ENCODE measurements at places on chromosomes 16 and 17.
A peak's percentile ranks its signal among the peaks of the same experiment; 100 is the strongest.

DNA sequence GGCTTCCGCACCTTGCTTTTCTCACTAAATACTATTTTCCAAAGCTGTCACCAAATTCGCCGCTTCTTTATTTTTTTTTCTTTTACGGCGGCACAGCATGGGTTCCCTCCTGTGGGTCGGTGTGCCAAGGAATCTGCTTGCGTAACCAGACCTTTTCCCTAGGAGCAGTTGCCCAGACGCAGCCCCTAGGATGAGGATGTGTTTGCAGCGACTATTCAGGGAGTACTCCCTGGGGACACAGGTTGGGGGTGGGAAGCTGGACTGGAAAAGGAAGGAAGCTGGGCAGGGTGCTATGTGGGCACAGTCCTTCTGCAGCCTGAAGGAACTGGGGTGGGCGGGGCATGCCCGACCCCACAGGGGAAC is 49.0 kb upstream of the ZCCHC14 start:
- DNase-seq: no peak

DNA sequence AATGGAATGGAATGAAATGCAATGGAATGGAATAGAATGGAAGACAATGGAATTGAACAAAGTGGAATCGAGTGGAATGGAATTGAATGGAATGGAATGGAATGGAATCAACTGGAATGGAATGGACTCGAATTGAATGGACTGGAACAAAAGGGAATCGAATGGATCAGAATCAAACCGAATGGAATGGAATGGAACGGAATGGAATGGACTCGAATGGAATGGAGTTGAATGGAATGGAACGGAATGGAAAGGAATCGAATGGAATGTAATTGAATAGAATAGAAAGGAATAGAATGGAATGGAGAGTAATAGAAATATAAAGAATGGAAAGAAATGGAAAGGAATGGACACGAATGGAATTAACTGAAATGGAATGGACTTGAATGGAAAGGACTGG is 475.2 kb upstream of the WSB1 start:
- DNase-seq: no peak

DNA sequence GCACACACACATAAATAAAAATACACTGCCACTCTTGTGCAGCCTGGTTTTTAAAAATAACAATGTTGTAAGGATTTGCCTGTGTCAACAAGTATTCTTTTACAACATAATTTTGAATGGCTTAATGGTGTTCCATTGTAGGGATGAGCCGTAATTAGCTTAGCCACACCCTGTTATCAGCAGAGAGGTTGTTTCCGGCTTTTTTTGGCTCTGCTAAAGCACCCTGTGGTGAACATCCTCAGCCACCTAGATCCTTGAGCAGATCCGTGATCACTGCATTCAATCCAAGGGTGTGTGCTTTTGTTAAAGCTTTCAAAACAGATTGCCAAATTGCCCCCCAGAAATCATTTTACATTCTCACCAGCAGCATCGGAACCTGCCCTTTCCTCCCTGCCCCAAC is 7.0 kb downstream of the KATNB1 start:
- DNase-seq: no peak

GRCh38 chr17:71428897-71429296 is 691.9 kb upstream of the SOX9 start:
- no peak for DNase-seq

- peak; percentile 42 for DNase-seq
Observed at GRCh38 chr17:50055426-50056216, at the start of gene ITGA3. Gene ITGA3 (plus strand): TSS chr17:50056110. CDS start chr17:50056440, 330 bp downstream.

- DNase-seq: peak; percentile 41
Observed at GRCh38 chr17:39001703-39002637, 34.8 kb upstream of the FBXO47 start.

- no peak for DNase-seq
Observed at GRCh38 chr17:52606098-52606497, 447.6 kb upstream of the CA10 start.

GRCh38 chr16:24477492-24477891 is 61.9 kb upstream of the RBBP6 start:
- DNase-seq: no peak

DNA sequence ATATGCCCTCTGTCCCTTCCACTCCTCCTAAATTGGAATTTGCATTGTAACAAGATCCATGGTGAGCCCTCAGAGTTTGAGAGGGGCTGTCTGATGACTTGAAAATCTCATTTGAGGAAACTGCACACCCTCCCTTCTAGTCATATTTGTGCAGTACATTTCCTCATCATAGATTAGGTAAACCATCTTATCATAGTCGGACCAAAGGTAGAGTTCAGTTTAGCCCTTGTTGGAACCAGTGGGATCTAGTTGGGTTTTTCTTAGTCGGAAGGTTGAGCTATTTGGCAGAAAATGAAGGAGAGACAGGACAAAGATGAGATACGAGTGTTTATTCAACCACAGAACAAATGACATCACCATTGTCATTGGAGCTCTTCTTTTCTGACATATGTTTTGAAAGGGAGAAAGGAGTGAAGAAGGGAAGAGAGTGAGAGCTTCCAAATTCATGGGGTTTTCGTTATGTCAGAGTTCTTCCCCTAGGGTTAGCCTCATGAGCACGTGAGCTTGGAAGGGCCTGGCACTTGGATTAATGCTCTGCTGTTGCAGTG is 15.8 kb upstream of the KRT20 start:
- DNase-seq: no peak

DNA sequence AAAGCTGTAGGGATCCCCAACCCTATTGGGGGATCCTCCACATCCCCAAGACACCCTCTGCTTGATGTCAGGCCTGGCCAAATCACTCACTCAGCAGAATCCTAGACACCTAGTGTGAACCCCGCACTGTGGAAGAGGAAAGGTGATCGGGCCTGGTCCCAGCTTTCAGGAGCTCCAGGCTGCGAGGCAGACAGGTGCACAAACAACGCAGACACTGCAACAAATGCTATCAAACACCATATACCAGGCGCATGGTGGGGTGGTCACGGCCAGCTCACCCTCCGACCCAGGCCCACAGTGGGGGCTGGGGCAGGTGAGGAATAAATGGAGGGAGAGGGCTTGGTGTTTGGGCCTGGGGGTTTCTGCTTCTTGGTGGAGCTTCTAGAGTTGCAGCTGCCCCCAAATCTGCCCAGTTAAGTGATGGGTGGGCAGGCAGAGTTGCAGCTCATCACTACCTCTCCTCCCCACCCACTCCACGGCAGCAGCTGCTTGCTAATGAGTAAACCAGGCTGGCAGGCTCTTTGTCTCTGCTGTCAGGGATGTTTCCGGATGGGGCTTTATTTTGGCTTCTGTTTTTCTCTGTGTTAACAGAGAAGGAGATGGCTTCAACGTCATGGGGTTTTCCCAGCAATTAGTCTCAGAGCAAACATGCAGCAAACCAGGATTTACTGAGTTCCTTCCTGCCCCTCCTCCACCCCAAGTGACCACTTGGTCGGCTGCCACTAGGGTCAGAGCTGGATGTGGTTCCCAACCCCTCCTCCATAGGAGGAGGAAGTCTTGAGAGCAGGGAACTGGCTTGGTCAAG is 46.6 kb downstream of the PECAM1 start:
- DNase-seq: peak; percentile 75

- no peak for DNase-seq
Observed at GRCh38 chr16:11624636-11625607, 38.2 kb upstream of the LITAF start.

GRCh38 chr17:72158895-72159885 is 38.4 kb downstream of the SOX9 start:
- DNase-seq: no peak

DNA sequence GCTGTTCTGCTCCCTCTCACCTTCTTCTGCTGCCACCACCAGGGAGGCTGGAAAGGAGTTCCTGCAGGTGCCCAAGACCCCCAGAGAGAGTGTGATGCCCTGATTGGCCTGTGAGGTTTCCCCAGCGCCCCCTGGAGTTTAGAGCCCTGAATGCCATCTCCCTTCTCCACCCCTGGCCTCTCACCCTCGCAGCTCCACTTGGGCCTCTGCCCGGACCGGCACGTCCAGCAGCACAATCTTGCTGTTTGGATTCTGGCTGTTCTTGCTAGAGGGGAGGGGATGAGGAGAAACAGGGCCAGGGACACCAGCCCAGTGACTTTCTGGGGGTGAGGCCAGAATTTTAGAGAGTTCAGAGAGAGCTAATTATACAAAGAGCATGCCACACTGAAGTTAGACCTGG is 12.5 kb upstream of the FAM171A2 start:
- DNase-seq: no peak

- no peak for DNase-seq
Observed at GRCh38 chr17:79659376-79659775, 48.5 kb upstream of the RBFOX3 start.

DNA sequence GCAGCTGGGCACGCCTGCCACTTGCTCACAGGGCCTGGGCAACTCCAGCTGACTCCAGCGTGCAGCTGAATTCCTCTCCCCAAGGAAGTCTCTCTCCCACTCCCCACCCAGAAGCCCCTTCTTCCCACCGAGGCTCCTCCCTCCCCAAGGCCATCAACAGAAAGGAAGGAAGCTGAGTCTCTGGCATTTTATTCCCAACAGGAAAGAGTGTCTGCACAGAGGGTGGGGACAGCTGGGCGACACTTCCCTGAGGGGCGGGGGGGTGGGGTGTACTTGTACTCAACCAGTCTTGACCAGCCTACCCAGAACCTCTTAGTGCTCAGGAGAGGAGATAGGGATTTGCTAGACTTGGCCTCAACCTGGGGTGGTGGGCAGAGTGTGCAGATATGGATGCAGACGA is at the start of gene EXOC3L1:
Gene EXOC3L1, minus strand, starts transcription at position 96 of the 400 bp plus-strand sequence. CDS start 460 bp downstream, outside the sequence.
- DNase-seq: no peak

DNA sequence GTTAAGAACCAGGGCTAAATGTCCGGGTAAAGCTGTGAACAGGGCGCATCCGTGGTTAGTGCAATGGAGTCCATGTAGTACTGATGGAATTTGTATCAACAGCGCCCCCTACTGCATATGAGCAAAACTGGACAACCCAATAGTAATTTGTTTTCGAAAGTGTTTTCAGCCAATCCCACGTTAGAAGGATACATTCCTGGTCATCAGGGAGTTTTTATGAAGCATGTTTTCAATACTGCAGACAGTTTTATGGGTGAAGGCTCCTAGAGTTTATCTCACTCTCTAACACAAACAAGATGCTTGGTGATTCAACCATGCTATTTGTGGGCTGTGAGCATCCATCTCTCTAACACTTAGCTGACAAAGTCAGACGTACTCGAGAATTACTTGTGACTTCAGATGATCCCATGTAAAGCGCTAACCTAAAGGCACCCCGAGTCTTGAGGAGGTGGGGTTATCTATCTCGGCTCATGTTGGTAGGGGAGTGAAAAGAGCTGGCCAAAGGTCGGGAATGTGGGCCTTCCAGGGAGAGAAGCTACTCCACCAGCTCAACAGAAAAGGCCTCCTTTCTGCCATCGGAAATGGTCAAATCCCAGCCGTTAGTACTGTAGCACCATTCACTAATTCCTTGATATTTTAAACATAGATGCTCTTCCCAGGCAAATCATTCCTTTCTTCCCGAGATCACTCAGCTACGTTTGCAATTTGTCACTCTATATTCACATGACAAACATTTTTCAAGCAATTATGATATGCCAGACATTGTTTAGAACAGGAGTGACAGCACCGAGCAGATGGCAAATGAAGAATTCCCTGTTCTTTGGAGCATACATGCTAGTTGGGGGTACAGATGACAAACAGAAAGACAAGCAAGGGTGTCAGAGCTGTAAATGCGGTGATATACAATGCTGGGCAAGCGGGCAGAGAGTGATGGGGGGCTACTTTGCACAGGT is 46.9 kb upstream of the HNF1B start:
- peak; percentile 25 for DNase-seq

DNA sequence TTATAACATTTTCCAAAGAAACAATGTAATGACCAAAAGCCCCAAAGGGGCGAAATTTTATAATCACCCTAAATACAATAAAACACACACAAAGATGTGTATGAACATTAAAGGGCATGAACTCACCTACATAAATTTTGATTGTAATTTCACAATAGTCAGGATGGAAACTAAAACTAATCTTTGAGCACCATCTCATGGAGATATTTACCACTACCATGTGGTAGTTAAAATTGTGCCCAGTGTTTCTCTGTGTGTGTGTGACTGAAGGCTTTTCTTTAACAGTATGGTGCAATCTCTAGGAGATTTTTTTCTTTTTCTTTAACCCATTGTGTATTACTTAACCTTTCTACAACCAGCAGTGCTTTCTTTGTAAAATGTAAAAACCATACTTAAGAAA is 19.7 kb upstream of the MEIOC start:
- DNase-seq: no peak

GRCh38 chr16:87592018-87592712 is 10.1 kb upstream of the JPH3 start:
- no peak for DNase-seq

DNA sequence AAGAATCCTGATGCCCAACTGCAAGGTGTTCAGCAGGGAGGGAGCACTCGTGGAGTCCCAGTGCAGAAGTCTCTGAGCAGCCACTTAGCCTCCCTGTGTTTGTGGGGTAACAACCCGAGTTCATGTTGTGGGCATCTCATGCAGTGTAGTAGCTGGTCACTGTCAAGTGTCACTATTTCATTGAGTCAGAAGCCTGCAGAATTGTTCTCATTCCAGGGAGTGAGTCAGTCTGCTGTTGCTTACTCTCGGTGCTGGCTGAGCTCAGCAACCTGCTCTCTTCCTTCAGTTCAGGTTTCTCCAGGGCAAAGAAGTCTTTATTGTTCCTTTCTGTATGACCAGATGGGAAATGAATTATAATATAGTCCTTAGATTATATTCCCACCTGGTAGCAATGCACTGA is 24.1 kb downstream of the HMOX2 start:
- DNase-seq: no peak

- no peak for DNase-seq
Observed at GRCh38 chr16:68090533-68090932, 5.4 kb downstream of the NFATC3 start.

DNA sequence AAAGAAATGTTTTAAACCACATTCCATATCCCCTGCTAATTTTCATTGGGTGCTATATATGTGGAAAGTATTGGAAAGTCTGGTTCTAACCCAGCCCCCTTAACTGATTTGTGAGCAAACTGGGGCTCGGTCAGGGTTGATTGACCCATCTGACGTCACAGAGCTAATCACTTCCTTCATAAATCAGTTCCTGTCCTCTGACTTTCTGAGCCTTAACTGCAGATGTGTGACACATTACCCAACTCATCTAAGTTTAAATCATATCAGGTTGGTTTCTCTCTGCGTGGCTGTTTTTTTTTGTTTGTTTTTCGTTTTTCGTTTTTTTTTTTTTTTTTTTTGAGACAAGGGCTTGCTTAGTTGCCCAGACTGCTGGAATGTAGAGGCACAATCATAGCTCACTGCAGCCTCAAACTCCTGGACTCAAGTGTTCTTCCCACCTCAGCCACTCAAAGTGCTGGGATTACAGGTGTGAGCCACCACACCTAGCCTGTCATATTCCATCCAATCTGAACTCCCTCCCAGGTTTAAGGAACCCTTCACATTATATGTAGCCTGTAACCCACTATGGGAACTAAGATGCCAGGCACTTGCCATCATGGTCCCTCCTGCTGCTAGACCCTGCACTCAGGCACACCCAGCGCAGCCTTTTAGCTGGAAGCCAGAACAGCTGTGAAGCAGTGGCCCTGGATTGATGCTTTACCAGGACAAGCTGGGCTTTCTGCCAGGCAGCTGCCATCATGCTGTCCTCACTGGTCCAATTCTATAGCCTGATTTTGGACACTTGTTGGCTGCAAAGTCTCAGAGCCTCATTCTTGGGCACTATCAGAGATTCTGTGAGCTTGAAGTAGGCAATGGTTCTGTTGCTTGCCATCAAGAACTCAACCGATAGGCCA is 6.9 kb upstream of the BPTF start:
- peak; percentile 51 for DNase-seq

- no peak for DNase-seq
Observed at GRCh38 chr16:27703545-27703944, 153.6 kb downstream of the KATNIP start.

- no peak for DNase-seq
Observed at GRCh38 chr17:15412606-15413005, 54.8 kb downstream of the CDRT4 start.

GRCh38 chr16:46911038-46911437 is 26.9 kb downstream of the GPT2 start:
- DNase-seq: no peak
